ENCODE measurements at places on chromosomes 2 and 18. TPM values are rescaled to one million over a fixed set of nuclear protein-coding genes. Genes with fewer than 3 reads are reported as not detected.

Gene SIX2
- total RNA-seq: 0.31 TPM

Gene FTCDNL1
- total RNA-seq: 3.3 TPM

Gene GREB1L
- total RNA-seq: not detected

Gene OTOS
- not detected for total RNA-seq

Gene M1AP
- 12.1 TPM for total RNA-seq

Gene ATG4B
- total RNA-seq: 102 TPM

Gene EXOC6B
- total RNA-seq: 43.5 TPM

Gene MC4R
- total RNA-seq: not detected

Gene PPIG
- 40.7 TPM for total RNA-seq

Gene APOB
- 0.62 TPM for total RNA-seq

Gene WDR43
- total RNA-seq: 140 TPM

Gene ANKRD44
- total RNA-seq: 1.7 TPM

Gene COLEC12
- 4.0 TPM for total RNA-seq

Gene UGT1A9
- not detected for total RNA-seq

Gene PARD6G
- 17.2 TPM for total RNA-seq

Gene ATOH8
- total RNA-seq: 0.62 TPM

Gene KCTD1
- total RNA-seq: 20.5 TPM

Gene SERPINB12
- total RNA-seq: not detected

Gene ABCG8
- total RNA-seq: 0.31 TPM

Gene KCNF1
- total RNA-seq: 0.70 TPM

Gene MAIP1
- total RNA-seq: 36.0 TPM

Gene APCDD1
- total RNA-seq: 1.0 TPM

Gene ANO7
- 5.1 TPM for total RNA-seq

Gene HDAC4
- 41.8 TPM for total RNA-seq

Gene LRP1B
- total RNA-seq: 0.89 TPM

Gene NIFK
- total RNA-seq: 98.8 TPM

Gene PRKAG3
- total RNA-seq: not detected

Gene HJURP
- 49.2 TPM for total RNA-seq

Gene DSC3
- total RNA-seq: 2.1 TPM

Gene ZSWIM2
- not detected for total RNA-seq

Gene TWIST2
- total RNA-seq: 13.6 TPM

Gene NETO1
- 20.7 TPM for total RNA-seq

Gene TLX2
- total RNA-seq: 0.21 TPM

Gene FMNL2
- 43.0 TPM for total RNA-seq

Gene PRKD3
- total RNA-seq: 50.9 TPM

Gene ASTL
- total RNA-seq: not detected

Gene FOXI3
- 11.8 TPM for total RNA-seq

Measured in GM23338 (cell line).